ENCODE measurements at places on chromosomes 1 and 21.

DNA sequence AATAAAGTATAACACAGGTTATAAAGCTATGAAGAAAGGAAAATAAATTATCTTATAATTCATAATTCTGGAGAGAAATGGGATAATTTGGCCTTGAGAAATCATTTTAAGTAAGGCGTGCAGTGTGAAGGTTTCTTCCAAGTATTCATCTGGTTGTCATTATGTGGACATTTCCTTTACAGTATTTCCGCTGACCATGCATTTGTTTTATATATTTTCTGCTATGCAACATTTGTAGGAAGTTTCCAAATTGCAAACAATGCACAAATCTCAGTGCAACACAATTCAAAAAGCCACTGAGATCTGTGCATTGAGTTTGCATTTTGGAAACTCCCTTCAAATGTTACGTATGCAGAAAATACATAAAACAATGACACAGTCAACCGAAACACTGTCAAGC is 17.8 kb downstream of the ZNF670 start:
- no peak for DNase-seq

DNA sequence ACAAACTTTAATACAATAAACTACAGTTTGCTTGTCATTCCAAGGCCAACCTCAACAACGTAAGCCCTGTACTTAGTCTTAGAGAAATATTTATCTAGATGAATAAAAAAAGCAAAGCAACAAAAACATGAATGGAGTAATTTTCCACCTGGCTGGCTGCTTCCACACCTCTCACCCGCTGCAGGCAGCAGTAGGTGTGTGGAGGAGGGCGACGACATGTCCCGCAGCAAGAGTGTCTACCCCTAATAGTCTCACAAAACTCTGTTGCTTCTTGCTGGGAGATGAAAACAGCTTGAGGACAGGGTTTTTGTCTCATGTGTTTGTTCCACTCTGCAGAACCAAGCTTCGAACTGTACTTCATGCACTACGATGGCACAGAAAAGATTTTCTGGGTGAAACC is 48.8 kb upstream of the IGSF5 start:
- no peak for DNase-seq

- no peak for DNase-seq
These were observed 78.9 kb downstream of the SLC66A1 start for GRCh38 chr1:19390901-19391595.

DNA sequence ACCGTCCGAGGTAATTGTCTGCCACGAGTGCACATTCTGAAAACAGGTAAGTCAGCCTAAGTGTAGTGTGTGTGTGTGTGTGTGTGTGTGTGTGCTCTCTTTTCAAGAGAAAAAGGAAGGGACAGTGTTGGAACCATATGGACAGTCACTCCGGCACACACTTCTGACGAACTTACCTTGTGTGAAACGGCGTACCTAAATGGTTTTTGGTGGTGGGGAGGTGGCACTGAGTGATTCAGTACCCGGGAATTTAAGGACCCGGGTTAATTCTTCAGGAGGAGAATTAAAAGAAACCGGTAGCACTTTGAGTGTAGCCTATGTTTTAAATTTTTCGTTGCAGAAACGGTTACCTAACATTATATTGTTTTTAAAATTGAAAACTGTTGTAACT is 286 bp downstream of the ODR4 start:
- no peak for DNase-seq

DNA sequence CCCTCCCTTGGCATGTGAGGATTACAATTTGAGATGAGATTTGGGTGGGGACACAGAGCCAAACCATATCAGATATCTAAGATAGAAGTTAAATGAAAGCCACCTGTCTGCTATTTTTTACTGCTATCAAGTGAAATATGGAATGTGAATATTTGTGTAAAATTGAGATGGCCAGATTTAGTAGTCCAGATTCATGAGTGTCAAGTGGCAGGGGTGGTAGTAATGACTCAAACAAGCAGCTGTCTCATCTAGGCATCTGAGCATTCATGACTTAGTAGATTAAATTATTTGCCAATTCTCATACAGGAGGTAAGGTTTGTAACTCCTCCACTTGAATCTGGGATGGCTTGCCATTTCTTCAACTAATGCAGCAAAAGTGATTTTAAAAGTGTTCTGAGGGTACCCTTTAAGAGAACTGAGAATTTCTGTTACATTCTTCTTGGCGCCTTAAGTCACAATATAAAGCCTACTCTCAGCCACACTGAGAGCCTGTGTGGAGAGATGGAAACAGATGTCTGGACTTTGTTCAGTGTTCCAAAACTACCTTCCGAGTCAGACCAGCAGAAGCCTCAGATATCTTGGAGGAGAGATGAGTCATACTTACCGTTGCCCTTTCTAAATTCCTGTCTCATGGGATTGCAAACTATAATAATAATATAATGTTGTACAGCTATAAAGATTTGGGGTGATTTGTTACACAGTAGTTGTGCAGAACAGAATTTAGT is 1065.6 kb upstream of the TMPRSS15 start:
- no peak for DNase-seq

- DNase-seq, result no peak
These were observed 3.9 kb upstream of the LRRC52 start for GRCh38 chr1:165539908-165540307.

DNA sequence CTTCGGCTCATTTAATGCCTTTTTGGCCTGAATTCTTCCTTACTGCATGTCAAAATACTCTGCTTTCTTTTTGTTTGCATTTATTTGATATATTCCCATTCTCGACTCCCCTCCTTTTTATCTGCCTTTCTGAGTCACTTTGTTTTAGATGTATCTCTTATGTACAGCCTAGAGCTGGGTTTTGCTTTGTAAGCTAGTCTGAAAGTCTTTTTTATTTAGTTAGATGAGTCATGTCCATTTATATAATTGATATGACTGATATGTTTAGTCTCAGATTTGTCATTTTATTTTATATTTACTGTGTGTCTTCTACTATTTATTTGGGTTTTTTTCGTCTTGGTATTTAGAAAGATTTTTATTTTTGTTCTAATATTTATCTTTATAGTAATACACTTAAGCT is 33.6 kb upstream of the GNG5 start:
- DNase-seq, result no peak

- DNase-seq, result no peak
These were observed 243.1 kb downstream of the S1PR1 start for GRCh38 chr1:101479945-101480344.

DNA sequence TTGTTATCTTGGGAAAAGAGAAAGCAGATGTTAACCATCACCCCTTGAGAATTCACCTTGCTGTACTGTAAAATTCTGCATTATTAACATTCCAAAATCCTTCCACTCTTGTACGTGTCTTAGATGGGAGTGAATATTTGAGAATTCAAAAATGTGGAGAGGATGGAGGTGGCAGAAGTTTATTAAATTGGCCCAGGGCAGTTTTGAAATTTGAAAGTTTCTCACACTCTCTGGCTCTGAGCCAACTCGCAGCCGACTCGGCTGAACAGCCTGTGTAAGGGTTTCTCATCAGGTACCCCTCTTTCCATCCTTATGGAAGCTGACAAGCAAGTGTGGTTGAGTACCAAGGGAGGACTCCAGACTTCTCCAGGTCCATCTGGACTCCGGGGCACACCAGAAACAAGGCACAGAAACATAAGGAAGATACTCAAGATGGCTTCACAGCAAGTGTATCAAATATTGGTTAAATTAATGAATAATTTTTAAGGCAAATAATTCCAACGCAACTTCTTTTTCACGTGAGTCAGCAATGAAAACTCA is 45.1 kb downstream of the RRAGC start:
- no peak for DNase-seq

- no peak for DNase-seq
These were observed 428.9 kb upstream of the C1orf87 start for GRCh38 chr1:60502506-60502905.

DNA sequence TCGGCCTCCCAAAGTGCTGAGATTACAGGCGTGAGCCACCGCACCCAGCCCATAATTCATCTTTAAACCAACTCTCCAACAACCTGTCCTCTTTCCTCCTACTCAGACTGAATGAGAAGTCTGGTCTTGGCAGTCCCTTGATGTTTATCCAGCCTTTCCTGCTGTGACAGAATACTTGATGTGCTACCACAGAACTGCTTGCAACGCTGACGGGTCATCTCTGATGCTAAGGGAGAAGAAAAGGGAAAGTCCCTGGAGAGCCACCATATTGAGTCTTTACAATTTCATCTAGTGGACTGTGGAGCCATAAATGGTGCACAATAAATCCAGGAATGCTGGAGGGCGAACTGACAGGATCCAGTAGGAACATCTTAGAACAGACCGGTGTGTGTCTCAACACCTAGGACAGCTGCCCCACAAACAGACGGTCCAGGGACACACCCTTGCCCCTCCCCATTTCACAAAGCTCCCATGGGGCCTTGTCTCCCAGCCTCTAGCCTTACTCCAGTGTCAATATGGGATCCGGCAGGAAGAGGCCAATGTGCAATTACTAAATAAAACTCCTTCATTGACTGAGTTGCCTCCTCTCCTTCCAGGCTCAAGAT is 30.7 kb downstream of the JAK1 start:
- no peak for DNase-seq

GRCh38 chr1:4854367-4854766 is 200.0 kb downstream of the AJAP1 start:
- no peak for DNase-seq

DNA sequence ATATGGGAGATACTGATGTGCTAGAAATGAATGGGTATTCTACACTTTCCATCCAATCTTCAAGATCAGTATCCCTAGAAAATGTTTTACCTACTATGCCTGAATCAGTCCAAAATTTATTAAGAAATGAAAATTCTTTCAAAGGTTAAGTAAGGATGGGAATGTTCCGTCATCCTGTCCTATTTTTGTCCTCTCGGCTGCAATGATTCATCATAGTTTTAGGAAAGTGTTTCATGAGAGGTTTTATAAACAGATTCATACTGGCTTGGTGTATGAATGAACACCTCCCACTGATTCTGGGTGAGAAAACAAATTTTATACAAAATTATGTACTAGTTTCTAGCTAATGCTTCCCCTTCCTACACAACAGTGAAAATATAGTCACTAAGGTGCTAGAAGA is 504.6 kb upstream of the NR5A2 start:
- no peak for DNase-seq

DNA sequence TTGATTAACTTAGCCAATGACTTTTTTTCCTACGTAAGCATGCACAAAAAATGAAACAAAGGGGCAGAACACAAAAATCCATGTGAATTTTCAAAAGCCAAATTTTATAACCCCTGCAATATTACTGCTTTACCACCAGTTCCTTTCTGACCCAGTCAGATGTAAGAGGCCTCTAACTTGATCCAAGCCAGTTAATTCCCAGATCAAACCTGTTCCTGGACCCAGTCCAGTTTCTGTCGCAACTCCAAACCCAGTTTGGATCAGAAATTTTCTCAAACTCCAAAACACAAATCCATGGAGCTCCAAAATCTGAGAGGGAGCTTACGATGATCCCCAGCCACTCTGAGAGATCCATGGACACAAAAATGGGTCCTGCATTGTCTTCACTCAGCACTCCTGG is 7.8 kb upstream of the ZYG11A start:
- DNase-seq, result no peak

GRCh38 chr1:20109223-20109856 is 10.0 kb downstream of the PLA2G2D start:
- no peak for DNase-seq

- no peak for DNase-seq
These were observed 2.5 kb upstream of the BMP8A start for GRCh38 chr1:39488793-39489566.

DNA sequence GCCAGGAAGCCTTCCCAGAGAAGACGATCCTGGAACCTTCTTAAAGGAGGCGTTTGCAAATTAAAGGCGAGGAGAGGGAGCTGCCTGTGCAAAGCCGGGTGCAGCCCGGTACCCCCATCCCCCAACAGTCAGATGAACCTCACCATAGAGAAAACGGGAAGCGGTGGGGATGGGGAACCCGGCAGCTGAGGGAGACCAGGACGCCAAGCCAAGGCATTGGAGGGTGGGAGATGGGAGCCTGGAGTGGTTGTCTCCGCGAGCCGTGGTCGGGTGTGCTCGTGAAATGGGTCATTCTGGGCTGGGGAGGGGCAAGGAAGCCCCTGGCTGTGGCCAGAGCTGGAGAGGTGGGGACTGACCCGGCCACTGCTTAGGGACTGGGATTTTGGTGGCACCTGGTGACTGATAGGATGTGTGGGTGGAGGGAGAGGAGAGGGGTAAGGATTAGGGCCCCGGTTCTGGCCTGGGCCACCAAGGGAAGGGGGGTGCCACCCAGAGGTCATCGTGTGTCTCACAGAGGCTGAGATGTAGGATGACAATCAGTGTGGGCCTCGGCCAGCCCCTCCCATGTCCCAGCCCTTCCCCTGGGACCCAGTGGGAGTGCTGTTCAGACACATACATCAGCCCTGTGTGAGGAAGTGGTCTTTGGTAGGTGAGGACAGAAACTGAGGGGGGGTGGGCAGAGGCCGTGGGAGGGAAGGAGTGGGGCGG is 676 bp upstream of the PADI2 start:
- no peak for DNase-seq

GRCh38 chr1:182430263-182431068 is 19.5 kb upstream of the RGSL1 start:
- DNase-seq, result no peak

- no peak for DNase-seq
These were observed 69.1 kb downstream of the SLC66A1 start for GRCh38 chr1:19381261-19381660.

Data from PC-9 (cell line).